ENCODE measurements at places on chromosomes 3 and 15.

DNA sequence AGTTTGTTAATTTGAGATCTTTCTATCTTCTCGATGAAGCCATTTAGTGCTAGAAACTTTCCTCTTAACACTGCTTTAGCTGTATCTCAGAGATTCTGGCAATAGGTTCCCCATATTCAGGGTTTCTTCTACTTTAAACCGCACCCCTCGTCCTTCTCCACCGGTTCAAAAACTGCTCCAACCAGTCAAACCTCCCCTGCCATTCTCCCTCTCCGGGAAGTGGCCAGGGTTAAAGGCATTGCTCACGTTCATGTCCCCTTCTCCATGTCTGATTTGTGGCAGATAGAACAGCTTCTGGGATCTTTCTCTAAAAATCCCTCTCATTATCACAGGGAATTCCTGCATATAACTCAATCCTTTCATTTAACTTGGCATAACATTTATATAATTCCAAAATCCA lies 14.4 kb downstream of the ALDH1L1 start:
- DNase-seq = no peak

DNA sequence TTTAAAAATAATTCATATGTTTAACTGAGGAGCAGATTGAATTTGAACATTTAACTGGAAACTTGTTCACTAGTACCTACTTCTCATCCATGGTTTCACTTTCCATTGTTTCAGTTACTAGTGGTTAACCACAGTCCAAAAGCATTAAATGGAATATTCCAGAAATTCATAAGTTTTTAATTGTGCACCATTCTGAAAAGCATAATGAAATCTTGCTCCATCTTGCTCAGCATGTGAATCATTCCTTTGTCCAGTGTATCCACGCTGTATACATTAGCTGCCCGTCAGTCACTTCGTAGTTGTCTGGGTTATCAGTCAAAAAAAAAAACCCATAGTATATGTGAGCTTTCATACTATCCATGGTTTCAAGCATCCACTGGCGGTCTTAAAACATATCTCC lies 217.6 kb downstream of the TPRG1 start:
- DNase-seq = no peak

GRCh38 chr3:108489776-108490175 lies 20.6 kb downstream of the MYH15 start:
- no peak for DNase-seq

DNA sequence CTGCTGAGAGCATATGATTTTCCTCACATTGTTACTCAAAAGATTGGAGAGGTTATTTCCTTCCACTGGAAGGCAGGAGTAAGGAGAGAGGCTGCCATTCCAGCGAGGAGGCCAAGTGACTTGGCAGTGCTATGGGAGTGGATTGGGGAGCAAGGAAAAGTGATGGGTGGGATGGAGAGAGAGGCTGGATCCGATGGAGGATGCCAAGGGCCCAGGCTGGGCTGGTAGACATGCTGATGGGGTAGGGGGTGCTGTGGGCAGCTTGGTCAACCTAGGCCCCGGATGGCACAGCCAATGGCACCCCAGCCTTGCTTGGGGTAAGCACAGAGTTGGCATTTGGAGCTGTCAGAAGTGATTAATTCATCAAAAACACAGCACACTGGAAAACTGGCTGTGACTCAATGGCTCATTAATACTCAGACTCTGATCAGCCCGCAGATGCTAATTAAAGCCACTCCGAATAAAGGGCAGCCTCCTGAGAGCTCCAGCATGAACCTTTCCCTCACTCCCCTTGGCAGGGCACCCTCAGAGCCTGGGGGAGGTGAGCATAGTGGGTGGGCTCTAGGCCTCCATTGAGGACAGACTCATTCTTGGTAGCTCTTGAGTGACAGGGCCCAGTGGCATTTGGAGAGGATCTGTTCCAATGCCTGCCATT lies 22.1 kb upstream of the SLC6A1 start:
- DNase-seq = no peak

GRCh38 chr15:38187630-38188313 lies 64.9 kb upstream of the SPRED1 start:
- no peak for DNase-seq

DNA sequence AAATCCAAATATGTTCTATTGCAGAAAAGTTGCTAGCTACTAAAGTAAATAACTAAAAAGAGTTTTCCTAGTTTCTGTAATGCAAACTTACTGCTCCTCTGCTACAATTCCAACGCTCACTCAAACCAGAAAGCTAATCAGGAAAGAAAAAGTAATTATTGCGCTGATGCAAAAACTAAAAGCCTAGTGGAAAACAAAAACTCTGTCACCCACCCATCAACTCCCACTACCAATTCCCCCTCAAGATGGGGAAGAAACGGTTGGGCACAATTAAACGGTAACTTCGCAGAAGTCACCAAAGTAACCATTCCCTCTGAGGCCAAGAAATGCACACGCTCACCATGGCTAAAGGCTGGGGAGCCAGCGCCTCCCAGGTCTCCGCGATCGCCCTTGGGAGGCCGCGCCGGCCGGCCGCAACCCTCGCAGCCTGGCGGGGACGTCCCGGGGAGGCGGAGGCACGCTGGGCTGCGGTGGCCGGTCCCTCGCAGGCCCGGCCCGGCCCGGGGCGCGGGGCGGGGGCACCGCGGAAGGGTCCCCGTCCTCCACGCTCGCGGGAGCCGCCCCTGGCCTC lies 684 bp downstream of the SLTM start:
- DNase-seq = no peak

DNA sequence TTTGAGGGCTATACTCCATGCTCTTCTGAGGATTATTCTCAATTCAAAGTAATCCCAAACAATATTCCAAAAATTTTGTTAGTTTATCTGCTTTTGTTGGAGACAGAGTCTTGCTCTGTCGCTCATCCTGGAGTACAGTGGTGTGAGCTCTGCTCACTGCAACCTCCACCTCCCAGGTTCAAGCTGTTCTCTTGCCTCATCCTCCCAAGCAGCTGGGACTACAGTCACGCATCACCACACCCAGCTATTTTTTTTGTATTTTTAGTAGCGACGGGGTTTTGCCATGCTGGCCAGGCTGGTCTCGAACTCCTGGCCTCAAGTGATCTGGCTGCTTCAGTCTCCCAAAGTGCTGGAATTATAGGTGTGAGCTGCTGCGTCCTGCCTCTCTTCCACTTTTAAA lies 39.1 kb downstream of the MEF2A start:
- no peak for DNase-seq

GRCh38 chr15:91908391-91908790 lies 54.9 kb downstream of the SLCO3A1 start:
- DNase-seq = no peak

- DNase-seq = no peak
Observed at GRCh38 chr3:159950156-159950898, 38.3 kb upstream of the IL12A start.

- no peak for DNase-seq
Observed at GRCh38 chr3:86986671-86987420, 4.1 kb downstream of the VGLL3 start.

DNA sequence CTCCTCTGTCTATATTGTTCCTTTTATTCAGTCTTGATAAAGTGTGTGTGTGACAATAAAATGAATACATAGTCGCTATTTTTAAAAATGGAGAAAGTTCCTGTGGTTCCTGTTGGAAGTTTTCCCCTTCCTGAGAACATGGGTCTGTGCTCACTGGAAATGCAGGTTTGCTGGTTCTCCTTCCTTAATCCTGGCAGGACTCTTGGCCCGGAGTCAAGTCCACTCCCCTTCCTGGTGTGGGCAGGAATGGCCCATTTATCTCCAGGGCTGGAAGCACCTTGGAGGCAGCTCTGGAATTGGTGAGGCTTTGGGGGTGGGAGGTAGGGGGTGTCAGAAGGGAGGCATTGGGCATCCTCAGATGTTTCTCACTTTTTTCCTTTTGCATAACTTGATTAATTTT lies 30.1 kb downstream of the FOXL2 start:
- DNase-seq = no peak

Measured in stimulated activated CD4-positive, alpha-beta T cell treated with anti-CD3 and anti-CD28 coated beads, TNF-alpha, amount 100 ng/mL, for 4 hours (primary cell).